ENCODE measurements at places on chromosomes 16 and 17.

- DNase-seq = no peak
These were observed 271.0 kb downstream of the C16orf95 start for GRCh38 chr16:87046235-87046634.

DNA sequence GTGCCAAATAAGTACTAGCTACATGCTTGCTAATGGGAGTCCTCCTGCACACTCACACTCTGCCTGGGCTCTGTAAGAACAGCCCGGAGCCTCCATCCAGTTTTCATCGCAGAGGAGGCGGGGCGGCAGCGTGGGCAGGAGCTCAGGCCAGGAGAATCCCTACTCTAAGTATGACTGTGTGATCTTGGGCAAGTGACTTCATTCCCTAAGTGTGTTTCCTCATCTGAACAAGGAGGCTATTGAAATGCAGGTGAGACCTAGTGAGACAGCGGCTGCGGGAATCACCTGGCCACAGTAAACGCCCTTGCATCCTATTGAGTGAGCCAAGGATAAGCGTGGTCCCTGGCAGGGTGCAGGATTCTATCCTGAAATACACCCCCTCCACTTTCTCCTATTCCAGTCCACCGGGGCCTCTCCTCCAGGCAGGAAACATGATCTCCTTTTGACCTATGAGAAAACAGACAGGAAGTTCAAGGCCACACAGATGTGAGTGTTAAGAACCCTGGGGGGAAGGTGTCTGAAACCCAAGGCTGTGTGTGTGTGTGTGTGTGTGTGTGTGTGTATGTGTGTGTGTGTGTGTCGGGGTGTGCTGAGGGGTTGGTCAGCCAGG is 5.2 kb upstream of the RAI1 start:
- peak; percentile 38 for DNase-seq

- DNase-seq = no peak
These were observed 47.4 kb upstream of the WSB1 start for GRCh38 chr17:27246537-27246936.

- no peak for DNase-seq
These were observed 26.5 kb downstream of the SREBF1 start for GRCh38 chr17:17810084-17810894.

- DNase-seq = no peak
These were observed 16.8 kb downstream of the ANKS4B start for GRCh38 chr16:21250072-21250923.

DNA sequence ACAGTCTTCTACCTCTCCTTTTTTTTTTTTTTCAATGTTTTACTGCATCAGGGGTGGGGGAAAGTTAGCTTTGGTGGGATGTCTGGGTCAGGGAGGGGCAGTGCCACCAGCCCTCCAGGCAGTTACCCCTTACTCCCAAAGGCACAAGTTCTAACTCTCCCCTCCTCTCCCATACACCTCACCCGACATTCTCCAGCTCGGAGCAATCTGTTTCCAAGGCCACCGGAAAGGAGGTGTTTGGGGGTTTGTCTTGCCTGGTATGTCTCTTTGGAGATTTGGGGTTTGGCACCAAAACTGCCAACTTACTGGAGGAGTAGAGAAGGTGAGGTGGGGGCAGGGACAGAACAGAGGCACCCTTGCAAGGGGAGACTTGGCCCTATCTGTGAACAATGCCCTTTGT is 4.7 kb downstream of the DLX3 start:
- no peak for DNase-seq

- DNase-seq = no peak
These were observed 18.6 kb upstream of the C17orf113 start for GRCh38 chr17:42068979-42069378.

- DNase-seq = peak; percentile 82
These were observed 3.7 kb downstream of the C17orf50 start for GRCh38 chr17:35764123-35764991.

DNA sequence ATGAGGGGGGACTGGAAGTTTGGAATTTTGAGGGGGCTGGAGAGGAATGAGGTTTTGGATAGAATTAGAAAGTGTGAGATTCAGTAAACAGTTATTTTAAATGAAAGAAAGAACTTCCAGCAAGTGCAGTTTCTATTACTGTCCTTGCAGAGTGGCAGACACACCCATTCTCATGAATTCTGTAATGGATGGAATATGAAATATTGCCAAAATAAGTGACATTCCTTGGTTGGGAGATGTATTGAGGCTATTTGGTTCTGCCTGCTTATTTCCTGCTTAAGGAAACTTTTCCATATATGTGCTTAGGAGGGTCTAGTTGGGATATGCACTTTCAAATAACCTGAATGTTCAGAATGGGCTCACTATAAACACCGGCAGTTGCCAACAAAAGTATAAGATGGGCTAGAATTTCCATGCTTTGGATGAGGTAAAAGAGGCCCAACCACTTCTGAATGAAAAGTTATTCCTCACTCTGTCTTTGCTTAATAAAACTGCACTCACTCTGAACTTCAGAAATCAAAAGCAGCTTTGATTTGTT is 434.4 kb downstream of the CA10 start:
- DNase-seq = no peak

GRCh38 chr16:70577256-70577698 is 53.7 kb downstream of the SF3B3 start:
- DNase-seq = peak; percentile 21

GRCh38 chr17:63596856-63597586 is 3.7 kb upstream of the TACO1 start:
- DNase-seq = no peak

- DNase-seq = no peak
These were observed 6.9 kb downstream of the KAT7 start for GRCh38 chr17:49795372-49795771.

- peak; percentile 86 for DNase-seq
These were observed 141.0 kb upstream of the KCNJ18 start for GRCh38 chr17:21551081-21551881.

DNA sequence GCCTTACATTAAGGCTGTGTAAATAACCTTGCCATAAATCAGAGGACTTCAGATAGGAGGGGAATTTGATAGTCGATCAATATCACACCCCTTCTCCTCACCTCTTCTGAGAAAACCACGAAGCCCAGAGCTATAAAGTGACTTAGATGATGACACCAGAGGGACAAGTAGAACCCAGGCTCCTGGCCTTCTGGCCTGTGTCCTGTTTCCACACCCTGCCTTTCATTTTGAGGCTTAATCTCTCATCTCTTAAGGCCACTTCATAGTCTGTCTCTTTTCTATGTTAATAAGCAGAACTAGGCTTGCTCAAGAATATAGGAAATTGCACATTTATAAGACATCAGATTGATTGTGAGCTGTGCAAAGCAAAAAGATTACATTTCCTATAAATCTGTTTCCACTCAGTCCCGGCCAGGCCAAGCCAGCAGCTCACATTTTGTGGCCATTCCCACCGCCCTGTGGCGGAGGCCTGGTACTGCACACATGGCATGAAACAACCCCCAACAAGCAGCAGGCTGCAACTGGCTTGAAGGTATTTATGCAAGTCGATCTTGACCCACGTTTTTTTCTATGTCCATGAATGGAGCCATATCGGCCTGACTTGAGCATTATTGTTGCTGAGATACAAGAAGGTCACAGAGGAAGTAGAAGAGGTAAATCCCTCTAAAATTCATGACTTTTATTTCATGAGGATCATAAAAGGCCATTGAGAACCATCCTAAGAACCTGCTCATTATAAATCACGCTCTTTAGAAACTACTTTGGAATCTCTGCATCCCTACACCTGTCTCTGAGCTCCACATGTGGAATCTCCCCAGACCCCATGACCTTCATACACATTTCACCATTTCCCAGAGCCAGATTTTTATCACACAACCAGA is 93.7 kb downstream of the PMP22 start:
- DNase-seq = peak; percentile 25

GRCh38 chr16:66968847-66969246 is 7.8 kb downstream of the CES3 start:
- DNase-seq = no peak

- no peak for DNase-seq
These were observed 482.6 kb downstream of the NPIPA7 start for GRCh38 chr16:16861546-16861945.

DNA sequence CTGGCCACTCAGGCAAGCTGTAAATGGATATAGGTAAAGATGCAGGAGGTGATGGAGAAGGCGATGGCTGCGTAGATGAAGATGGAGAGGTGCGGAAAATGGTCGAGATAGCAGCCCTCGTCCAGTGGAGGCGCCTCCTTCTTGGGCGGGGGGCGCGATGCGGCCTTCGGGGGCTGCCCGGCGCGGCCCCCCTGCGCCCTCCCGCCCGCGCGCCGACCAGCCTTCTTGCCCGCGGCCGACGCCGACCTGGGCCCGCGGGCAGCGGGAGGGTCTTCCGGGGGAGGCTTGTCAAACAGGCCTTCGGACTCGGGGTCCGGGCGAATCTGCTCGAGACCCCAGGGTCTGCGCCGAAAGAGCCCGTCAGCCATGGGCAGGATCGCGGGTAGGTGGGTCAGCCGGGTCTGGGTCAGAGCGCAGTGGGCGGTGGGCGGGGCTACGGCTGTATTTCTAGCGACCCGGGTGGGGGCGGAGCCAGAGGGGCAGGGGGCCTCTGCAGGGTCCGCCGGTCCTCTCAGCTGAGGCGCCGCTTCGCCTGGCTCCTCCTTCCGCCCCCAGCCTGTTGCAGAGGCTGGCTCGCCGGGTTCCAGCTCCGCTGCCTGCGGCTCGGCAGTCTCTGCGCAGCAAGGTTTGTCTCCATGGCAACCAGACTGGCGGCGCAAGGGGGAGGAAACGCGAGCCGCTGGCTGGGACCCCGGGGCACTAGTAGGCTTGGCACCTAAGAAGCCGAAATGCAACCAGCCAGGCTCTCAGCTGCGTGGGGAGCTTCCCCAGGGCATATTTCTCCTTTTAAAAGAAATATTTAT is 14.4 kb downstream of the MIS12 start:
- peak; percentile 88 for DNase-seq

DNA sequence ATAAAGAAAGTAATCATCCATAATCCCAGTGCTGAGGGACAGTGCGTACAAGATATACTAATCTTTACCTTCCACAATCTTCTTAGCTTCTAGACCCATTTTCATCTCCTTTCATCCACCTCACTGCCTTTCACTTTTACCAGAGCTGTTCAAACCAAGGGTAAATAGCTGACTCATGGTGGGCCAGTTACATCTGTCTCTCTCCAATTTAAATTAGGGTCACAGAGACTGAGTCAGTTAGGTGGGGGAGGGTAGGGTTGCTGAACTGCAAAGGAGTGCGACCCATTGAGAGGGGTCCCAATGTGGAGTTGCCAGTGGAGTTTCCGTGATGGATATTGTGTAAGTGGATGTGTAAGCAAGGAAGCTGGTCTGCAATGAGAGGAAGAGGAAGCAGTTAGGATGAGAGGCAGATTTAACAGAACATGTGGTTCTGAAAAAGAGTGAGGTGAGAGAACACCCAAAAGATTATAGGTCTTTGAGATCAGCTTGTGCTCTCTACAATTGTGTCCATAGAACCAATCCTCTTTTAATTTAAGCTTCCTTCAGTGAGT is 83.5 kb downstream of the GP2 start:
- DNase-seq = no peak

- no peak for DNase-seq
These were observed at the start of gene PNMT for GRCh38 chr17:39667945-39668924. Gene PNMT, plus strand, starts transcription at chr17:39668453. Its CDS starts 23 bp downstream, at chr17:39668476.

DNA sequence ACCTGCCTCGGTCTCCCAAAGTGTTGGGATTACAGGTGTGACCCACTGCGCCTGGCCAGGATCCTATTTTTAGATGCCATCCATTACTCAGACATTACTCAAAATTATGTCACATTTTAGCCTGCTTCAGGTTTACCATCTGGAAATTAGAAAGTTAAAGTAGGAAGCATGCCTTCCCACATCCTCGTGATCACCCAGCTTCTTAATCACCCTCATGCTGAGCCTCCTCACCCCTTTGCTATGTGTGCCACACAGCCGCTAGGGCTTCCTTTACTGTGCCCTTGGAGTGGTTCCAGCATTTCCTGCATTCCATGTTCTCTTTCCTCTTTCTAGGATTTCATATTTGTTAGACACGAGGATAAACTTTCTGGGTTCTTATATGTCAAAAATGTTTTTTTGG is 9.3 kb downstream of the ADORA2B start:
- no peak for DNase-seq

- no peak for DNase-seq
These were observed 3.3 kb downstream of the RND2 start for GRCh38 chr17:43028221-43028861.

- DNase-seq = no peak
These were observed 21.2 kb downstream of the CHMP6 start for GRCh38 chr17:81012574-81013447.

DNA sequence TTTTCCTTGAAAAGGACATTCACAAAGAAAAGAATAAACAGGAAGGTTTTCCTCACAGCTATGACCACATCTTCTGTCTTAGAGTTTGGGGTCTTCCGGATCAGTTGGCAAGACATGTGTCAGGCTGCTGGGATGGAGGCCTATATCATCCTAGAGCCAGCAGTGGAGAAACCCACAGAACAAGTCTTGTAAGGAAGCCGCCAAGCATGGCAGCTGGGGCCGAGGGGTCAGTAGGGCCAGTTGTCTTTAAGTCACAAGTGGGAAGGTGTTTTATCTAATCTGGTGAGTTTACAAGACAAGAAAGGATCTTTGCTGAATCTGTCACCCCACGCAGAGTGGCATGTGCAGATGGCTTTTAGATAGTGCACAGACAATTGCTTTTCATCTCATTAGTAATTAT is 25.7 kb downstream of the SCNN1B start:
- DNase-seq = no peak

GRCh38 chr17:67466251-67466796 is 89.2 kb downstream of the PITPNC1 start:
- DNase-seq = no peak

- no peak for DNase-seq
These were observed 4.8 kb downstream of the RPA1 start for GRCh38 chr17:1834380-1835149.

- DNase-seq = no peak
These were observed 190.3 kb upstream of the ANKFN1 start for GRCh38 chr17:55962951-55963401.

DNA sequence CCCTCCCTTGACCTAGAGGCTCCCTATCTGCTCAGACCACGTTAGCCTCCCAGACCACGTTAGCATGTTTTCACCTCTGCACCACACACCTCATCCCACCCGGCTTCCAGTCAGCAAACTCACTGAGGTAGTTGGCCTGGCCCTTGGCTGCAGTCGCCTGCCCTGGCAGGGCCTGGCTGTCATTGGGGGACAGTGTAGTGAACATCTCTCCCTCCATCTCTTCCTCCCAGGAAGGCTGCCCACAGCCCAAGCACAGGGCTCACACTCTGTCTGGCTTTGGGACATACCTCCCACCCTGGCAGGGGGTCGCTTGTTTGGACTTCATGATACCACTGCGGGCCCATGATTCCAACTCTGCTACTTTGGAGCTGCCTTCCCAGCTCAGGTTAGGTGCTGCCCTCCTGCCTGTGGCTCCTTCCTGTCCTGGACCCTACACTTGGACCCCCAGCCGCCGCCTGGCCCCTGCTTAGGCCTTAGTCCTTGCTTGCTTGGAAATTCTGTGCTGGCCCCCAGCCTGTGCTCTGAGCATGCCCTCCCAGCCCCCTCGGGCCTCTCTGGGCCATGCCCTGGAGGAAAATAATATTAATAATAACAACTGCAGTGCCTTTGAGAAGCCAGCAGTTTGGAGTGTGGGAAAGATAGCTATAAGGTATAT is 167.7 kb downstream of the COPRS start:
- DNase-seq = no peak

- no peak for DNase-seq
These were observed 165.4 kb downstream of the AIPL1 start for GRCh38 chr17:6269478-6269877.

Measured in occipital lobe (tissue), 3 donors.